Right renal pelvis (tissue), 4 donors: ENCODE measurements at places on chromosomes 2 and 18.

DNA sequence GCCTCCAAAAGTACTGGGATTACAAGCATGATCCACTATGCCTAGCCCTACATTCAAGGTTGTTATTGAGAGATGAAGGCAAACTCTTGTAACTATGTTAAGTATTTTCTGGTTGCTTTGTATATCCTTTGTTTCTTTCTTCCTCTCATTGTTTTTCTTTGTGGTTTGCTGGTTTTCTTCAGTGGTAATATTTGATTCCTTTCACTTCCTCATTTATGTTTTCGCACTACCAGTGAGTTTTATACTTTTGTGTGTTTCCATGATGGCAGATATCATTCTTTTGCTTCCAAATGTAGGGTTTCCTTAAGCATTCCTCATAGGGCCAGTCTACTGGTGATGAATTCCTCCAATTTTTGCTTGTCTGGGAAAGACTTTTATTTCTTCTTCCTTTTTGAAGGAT lies 90.2 kb downstream of the NCK2 start:
- DNase-seq: no peak

DNA sequence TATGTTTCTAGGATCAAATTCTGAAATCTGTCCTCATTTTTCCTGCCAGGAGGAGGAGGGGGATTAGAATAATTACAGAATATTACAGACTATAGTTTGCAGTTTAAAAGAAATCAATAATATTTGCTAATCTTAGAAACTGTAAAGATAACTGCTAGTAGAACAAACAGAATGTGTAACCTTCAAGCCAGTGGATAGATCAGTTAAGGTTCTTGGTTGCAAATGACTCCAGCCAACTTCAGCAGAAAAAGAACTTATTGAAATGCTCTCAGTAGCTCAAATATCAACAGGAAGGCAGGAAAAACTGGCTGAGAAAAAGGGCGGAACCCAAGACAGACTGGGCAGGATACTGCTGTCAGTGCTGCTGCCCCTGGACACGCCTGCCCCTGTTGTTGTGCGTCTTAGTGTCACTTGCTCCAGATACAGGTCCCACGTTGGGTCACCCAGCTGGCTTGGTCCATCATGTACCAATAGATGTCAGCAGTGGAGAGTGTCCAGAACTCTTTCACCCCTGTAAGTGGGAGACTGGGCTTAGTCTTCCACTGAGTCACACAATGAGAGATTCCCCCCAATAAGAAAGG lies 10.2 kb downstream of the NMUR1 start:
- no peak for DNase-seq

DNA sequence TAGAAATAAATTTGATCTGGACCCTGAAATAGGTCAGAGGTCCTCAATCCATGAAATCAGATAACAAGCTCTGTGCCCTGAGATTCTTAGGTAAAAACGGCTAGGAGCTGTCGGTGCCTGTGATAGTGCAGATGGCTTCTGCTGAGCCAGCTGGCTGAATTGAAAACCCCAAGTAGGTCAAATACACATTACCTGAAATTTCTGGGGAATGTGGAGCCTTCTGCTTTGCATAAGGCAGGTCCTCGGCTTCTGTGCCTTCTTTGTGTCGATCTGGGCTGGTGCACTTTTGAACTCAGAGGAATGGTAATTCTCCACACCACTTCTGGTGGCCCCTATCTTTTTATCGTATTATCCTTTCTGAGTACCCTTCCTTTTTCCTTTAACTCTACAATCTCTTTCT lies 66.6 kb downstream of the CNTNAP5 start:
- DNase-seq: no peak

- no peak for DNase-seq
Observed at GRCh38 chr2:231573096-231573495, 19.6 kb upstream of the TEX44 start.

DNA sequence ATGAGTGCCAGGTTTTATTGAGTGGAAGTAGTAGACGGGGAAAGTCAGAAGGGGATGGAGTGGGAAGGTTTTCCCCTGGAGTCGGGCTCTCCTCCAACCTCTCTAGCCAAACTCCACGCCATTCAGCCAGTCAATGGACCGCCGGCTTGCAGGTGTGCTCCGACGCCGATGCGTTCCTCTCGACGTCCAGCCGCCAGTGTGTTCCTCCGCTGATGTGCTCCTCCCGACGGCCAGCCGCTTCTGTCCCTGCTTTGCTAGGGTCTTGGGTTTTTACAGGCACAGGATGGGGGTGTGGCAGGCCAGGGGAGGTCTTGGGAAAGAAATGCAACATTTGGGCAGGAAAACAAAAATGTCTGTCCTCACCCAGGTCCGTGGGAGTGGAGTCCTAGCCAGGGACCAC lies 94.3 kb upstream of the TEX51 start:
- DNase-seq: no peak

DNA sequence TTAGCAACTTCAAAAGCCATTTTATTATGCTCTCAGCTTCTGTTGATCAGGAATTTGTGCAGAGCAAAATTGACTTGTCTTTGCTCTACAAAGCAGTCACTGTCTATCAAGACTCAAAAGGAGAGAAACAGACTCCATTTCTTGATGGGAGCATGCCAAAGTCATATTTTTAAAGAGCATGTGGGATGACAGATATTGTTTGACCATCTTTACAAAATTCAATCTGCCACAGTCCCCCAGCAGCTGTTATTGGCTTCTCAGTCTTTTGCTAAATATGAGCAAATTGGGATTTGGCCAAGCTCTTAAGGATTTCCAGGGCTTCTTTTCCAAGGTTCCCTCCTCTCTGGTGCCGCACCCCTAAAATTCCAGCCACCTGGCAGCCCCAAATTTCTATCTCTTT lies 67.9 kb downstream of the TEX51 start:
- no peak for DNase-seq
